Suprapubic skin (tissue), 4 donors: ENCODE measurements at places on chromosomes 12 and 14. TPM values are rescaled to one million over a fixed set of nuclear protein-coding genes. Genes with fewer than 3 reads are reported as not detected.

- no peaks in the 10 kb centered on the region for H3K27me3 ChIP-seq
- no peak for DNase-seq
- H3K27ac ChIP-seq = no peak overlapping the region
- no peaks in the 10 kb centered on the region for H3K36me3 ChIP-seq
Measured at GRCh38 chr14:96798956-96799355, 1.8 kb downstream of the VRK1 start.

DNA sequence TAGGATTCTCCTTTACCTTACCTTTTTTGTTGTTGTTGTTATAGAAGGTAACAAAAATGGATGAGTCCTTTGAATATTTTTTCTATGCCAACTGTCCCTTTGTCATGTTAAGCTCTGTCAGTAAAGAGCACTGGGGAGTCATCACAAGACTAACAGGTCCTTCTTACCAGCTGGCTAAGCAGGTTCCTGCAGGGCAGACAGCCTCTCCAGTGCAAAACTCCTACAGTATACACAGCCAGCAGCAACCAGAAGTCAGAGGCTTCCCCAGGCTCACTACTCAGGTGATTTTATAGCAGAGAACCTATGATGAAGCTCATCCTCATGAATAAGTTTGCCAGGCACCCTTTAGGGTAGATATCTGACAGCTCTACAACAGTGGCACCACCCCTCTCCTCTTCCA lies 271.1 kb downstream of the RERGL start:
- no peaks in the 10 kb centered on the region for H3K36me3 ChIP-seq
- no peaks in the 10 kb centered on the region for H3K4me1 ChIP-seq
- H3K27me3 ChIP-seq = no peaks in the 10 kb centered on the region
- no peak overlapping the region for H3K4me3 ChIP-seq
- DNase-seq = no peak

INSM2 gene
- not detected for total RNA-seq

HOXC4 gene
- 4.7 TPM for total RNA-seq
